ENCODE measurements at places on chromosomes 2 and 18. TPM values are rescaled to one million over a fixed set of nuclear protein-coding genes. Genes with fewer than 3 reads are reported as not detected.

DNA sequence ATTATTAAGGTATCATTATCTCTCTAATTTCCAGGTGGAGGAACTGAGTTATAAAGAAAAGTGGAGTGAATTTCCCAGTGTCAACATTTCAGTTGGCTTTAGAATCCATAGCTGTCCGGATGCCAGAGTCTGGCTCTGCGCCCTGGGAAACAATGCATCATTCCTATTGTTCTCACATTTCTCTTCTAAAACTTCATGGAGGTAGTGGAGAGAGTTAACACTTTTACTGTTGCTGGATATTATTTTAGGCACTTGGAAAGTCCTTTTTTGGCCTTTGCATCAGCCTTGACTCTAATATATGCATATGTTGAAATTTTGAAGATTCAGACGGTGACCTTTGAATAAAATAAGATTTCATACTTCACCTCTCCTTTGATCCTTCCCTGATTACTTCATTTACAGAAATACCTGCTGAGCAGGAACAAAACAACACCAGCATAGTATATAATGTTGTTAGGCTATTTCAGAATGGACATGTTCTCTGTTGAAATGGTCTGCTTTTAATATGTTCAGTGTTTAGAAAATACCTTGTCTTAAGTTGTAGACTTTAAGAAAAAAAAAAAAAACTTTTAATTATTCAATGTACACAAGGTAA, 148.8 kb downstream of the EPHA4 start:
- H3K4me1 ChIP-seq, result no peaks in the 10 kb centered on the region
- H3K4me3 ChIP-seq, result no peak overlapping the region
- no peaks in the 10 kb centered on the region for H3K27me3 ChIP-seq
- no peak overlapping the region for H3K27ac ChIP-seq

DNA sequence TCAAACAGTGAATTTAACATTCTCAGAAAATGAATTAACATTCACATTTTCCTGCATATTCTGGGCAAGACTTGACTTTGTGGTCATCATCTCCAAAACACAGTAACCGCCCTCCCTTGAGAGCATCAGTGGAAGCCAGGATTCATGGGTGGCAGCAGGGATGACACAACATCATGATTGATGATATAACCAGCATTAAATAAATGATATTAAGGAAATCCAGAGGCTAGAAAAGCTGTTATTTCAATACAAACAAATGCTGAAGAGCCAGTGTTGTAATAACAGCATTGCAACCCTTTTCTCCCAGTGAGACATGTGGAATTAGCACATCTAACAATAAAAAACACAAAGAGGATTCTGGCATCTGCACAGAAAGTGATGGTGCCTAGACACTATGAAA, 41.1 kb downstream of the CDC42EP3 start:
- no peaks in the 10 kb centered on the region for H3K36me3 ChIP-seq
- no peaks in the 10 kb centered on the region for H3K27me3 ChIP-seq
- no peak overlapping the region for H3K4me3 ChIP-seq
- DNase-seq, result no peak
- H3K27ac ChIP-seq, result no peak overlapping the region
- no peaks in the 10 kb centered on the region for H3K4me1 ChIP-seq

GRCh38 chr2:173815772-173816171, 149.4 kb downstream of the SP3 start:
- no peaks in the 10 kb centered on the region for H3K4me1 ChIP-seq
- DNase-seq, result no peak

- H3K36me3 ChIP-seq, result no peaks in the 10 kb centered on the region
- no peak overlapping the region for H3K4me3 ChIP-seq
- H3K4me1 ChIP-seq, result peaks cover 10% of the 10 kb centered on the region
- no peak for DNase-seq
- no peaks in the 10 kb centered on the region for H3K27me3 ChIP-seq
These were observed 139.6 kb downstream of the SOCS6 start for GRCh38 chr18:70428439-70428838.

GRCh38 chr2:216989340-216990129, 129.7 kb upstream of the TNP1 start:
- no peaks in the 10 kb centered on the region for H3K4me1 ChIP-seq
- H3K36me3 ChIP-seq, result no peaks in the 10 kb centered on the region
- no peak for DNase-seq
- no peaks in the 10 kb centered on the region for H3K27me3 ChIP-seq
- H3K4me3 ChIP-seq, result no peak overlapping the region

DNA sequence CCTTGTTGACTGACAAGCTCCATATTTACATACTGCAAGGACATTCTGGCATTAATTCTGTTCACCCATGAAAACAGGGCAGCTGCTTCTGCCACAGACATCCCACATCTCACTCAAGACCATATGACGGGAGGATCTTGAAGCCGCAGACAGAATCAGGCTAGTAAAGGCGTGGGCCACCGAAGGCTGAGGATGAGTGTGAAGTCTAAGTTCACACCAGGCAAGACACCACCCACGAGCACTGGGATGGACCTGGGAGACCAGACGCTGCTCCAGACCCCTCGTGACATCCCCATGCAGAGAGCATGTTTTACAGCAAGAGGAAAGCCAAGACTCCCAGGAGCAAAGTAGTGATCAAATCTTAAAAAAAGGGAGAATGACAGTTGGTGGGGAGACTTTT, 3.2 kb downstream of the FHL2 start:
- H3K36me3 ChIP-seq, result no peaks in the 10 kb centered on the region
- H3K27ac ChIP-seq, result no peak overlapping the region
- H3K4me3 ChIP-seq, result no peak overlapping the region
- H3K27me3 ChIP-seq, result peaks cover 11% of the 10 kb centered on the region
- DNase-seq, result no peak
- no peaks in the 10 kb centered on the region for H3K4me1 ChIP-seq

GRCh38 chr2:204144492-204144891, 207.9 kb downstream of the ICOS start:
- H3K4me1 ChIP-seq, result no peaks in the 10 kb centered on the region
- H3K27ac ChIP-seq, result no peak overlapping the region
- H3K4me3 ChIP-seq, result no peak overlapping the region
- H3K36me3 ChIP-seq, result no peaks in the 10 kb centered on the region

The CSRNP3 gene
- total RNA-seq, result 6.7 TPM

GRCh38 chr2:213429516-213429915, 145.3 kb downstream of the SPAG16 start:
- no peak overlapping the region for H3K4me3 ChIP-seq
- no peak for DNase-seq
- H3K27ac ChIP-seq, result no peak overlapping the region
- no peaks in the 10 kb centered on the region for H3K27me3 ChIP-seq
- H3K36me3 ChIP-seq, result no peaks in the 10 kb centered on the region

The ALPG gene
- 0.56 TPM for total RNA-seq

The ASIC4 gene
- 0.19 TPM for total RNA-seq
